ENCODE measurements at places on chromosomes 4 and X. TPM values are rescaled to one million over a fixed set of nuclear protein-coding genes. Genes with fewer than 3 reads are reported as not detected.

LRP2BP gene
- total RNA-seq, result 0.27 TPM

MAGEE2 gene
- not detected for total RNA-seq

GLOD5 gene
- not detected for total RNA-seq

F8A3 gene
- 10.4 TPM for total RNA-seq

INTU gene
- total RNA-seq, result 0.21 TPM

SLC2A9 gene
- total RNA-seq, result 1.6 TPM

ING2 gene
- 12.2 TPM for total RNA-seq

MSX1 gene
- total RNA-seq, result not detected

GNRHR gene
- total RNA-seq, result not detected

BMP3 gene
- not detected for total RNA-seq

TMEM47 gene
- not detected for total RNA-seq

DUSP21 gene
- total RNA-seq, result not detected

AFP gene
- total RNA-seq, result not detected

FRMPD3 gene
- total RNA-seq, result not detected

RASL11B gene
- total RNA-seq, result 0.30 TPM

GIMD1 gene
- total RNA-seq, result not detected

F9 gene
- total RNA-seq, result not detected

VGLL1 gene
- not detected for total RNA-seq

PACRGL gene
- total RNA-seq, result 18.4 TPM

RAB33A gene
- 17.3 TPM for total RNA-seq

ABCG2 gene
- total RNA-seq, result 1.1 TPM

PAGE1 gene
- not detected for total RNA-seq

SLC10A6 gene
- total RNA-seq, result not detected

SLAIN2 gene
- 79.1 TPM for total RNA-seq

UGT2B15 gene
- not detected for total RNA-seq

PLAC1 gene
- total RNA-seq, result not detected

GAGE12J gene
- total RNA-seq, result not detected

DIPK2B gene
- total RNA-seq, result not detected

GPRASP2 gene
- total RNA-seq, result 0.52 TPM

CNKSR2 gene
- 4.8 TPM for total RNA-seq

MAPK10 gene
- not detected for total RNA-seq

All from activated CD8-positive, alpha-beta memory T cell treated with anti-CD3 and anti-CD28 coated beads for 36 hours (primary cell).